ENCODE measurements at places on chromosomes 5 and 9. TPM values are rescaled to one million over a fixed set of nuclear protein-coding genes. Genes with fewer than 3 reads are reported as not detected.
A peak's percentile ranks its signal among the peaks of the same experiment; 100 is the strongest.

DNA sequence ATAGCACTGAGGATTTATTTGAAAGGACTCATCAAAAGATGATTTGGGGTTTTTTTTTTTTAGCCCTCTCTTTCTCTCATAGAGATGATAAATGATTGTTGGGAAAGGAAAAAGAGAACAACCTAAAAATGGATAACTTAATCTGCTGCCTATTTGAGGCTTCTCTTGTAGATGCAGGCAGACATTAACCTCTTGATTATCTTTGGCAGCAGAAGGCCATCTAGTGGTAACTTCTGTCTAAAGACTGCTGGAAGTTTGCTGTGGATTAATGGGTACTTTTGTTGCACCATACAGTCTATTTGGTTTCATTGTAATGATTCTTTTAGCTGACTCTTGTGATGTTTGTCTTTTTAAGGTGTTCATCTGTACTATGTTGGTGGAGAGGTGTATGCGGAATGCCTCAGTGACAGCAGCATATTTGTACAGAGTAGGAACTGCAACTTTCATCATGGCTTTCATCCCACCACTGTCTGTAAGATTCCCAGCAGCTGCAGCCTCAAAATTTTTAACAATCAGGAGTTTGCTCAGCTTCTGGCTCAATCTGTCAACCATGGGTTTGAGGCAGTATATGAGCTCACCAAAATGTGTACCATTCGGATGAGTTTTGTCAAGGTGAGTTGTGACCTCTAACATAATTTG lies 18.8 kb downstream of the SMIM32 start:
- no peak overlapping the region for H3K4me3 ChIP-seq
- H3K4me1 ChIP-seq = no peaks in the 10 kb centered on the region
- peaks cover 62% of the 10 kb centered on the region for H3K36me3 ChIP-seq

- no peak overlapping the region for H3K27ac ChIP-seq
- DNase-seq = no peak
- H3K4me3 ChIP-seq = no peak overlapping the region
- H3K4me1 ChIP-seq = peaks cover 30% of the 10 kb centered on the region
- no peaks in the 10 kb centered on the region for H3K36me3 ChIP-seq
Observed at GRCh38 chr9:99488131-99489059, 266.3 kb downstream of the SEC61B start.

- no peaks in the 10 kb centered on the region for H3K36me3 ChIP-seq
- no peak for DNase-seq
- H3K4me1 ChIP-seq = no peaks in the 10 kb centered on the region
- no peak overlapping the region for H3K4me3 ChIP-seq
Observed at GRCh38 chr9:8348756-8349155, 549.2 kb upstream of the DMAC1 start.

GRCh38 chr5:80355686-80356085 lies 35.9 kb downstream of the SPZ1 start:
- H3K4me3 ChIP-seq = no peak overlapping the region
- no peaks in the 10 kb centered on the region for H3K27me3 ChIP-seq
- no peaks in the 10 kb centered on the region for H3K4me1 ChIP-seq
- DNase-seq = no peak

DNA sequence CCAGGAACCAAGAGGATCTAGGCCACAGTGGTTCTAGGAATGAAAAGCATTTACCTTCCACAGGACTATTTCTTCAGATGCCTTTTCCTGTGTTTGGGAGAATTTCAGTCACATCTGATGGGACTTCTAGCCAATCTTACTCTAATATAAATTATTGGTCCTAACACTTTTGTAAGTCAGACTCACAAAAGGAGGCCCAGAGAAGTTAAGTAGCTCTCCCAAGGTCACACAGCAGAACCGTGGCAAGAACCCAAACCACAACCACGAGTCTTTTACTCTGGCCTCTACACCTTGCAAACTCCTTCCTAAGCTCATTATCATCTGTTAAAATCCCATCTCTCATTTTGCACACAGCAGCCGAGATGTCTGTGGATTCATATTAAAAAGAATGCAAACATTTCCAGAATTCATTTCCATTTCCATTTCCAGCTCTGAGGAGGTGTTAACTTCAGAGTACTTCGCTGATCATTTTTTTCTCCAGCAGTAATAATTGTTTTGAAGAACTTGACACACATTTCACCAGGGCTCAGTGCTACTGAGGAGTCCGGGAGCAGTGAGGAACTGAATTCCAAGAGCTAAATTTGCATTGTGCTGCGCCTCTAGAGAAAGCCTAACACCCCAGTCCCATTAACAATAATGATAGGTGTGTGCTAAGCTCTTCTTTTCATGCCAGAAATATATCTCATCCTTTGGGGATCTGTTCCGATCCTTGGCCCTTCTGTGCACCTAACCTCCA lies 168.1 kb downstream of the SEMA6A start:
- no peak overlapping the region for H3K4me3 ChIP-seq
- DNase-seq = no peak
- no peak overlapping the region for H3K27ac ChIP-seq
- no peaks in the 10 kb centered on the region for H3K4me1 ChIP-seq
- H3K36me3 ChIP-seq = peaks cover 20% of the 10 kb centered on the region

GRCh38 chr5:181159286-181160151 lies 12.1 kb downstream of the OR2V2 start:
- DNase-seq = peak; percentile 87
- peak overlapping the region; percentile 81 for H3K27ac ChIP-seq
- H3K36me3 ChIP-seq = no peaks in the 10 kb centered on the region
- peaks cover 10% of the 10 kb centered on the region for H3K27me3 ChIP-seq

- H3K4me3 ChIP-seq = no peak overlapping the region
- H3K27ac ChIP-seq = no peak overlapping the region
Observed at GRCh38 chr5:108481355-108481931, 99.5 kb upstream of the FBXL17 start.

- no peak for DNase-seq
- no peaks in the 10 kb centered on the region for H3K36me3 ChIP-seq
- H3K27ac ChIP-seq = no peak overlapping the region
- no peaks in the 10 kb centered on the region for H3K27me3 ChIP-seq
- H3K4me1 ChIP-seq = no peaks in the 10 kb centered on the region
Observed at GRCh38 chr5:9596824-9597223, 33.3 kb downstream of the TAS2R1 start.

- DNase-seq = no peak
- H3K27ac ChIP-seq = no peak overlapping the region
Observed at GRCh38 chr5:1885868-1886845, 3.4 kb upstream of the IRX4 start.

GRCh38 chr9:14888875-14889274 lies 21.4 kb downstream of the FREM1 start:
- no peak overlapping the region for H3K4me3 ChIP-seq
- no peaks in the 10 kb centered on the region for H3K36me3 ChIP-seq
- H3K4me1 ChIP-seq = no peaks in the 10 kb centered on the region
- DNase-seq = no peak

GRCh38 chr5:89572696-89573095 lies 689.7 kb upstream of the MEF2C start:
- no peak overlapping the region for H3K27ac ChIP-seq
- H3K4me1 ChIP-seq = no peaks in the 10 kb centered on the region
- no peak for DNase-seq
- H3K36me3 ChIP-seq = no peaks in the 10 kb centered on the region
- no peaks in the 10 kb centered on the region for H3K27me3 ChIP-seq
- H3K4me3 ChIP-seq = no peak overlapping the region

DNA sequence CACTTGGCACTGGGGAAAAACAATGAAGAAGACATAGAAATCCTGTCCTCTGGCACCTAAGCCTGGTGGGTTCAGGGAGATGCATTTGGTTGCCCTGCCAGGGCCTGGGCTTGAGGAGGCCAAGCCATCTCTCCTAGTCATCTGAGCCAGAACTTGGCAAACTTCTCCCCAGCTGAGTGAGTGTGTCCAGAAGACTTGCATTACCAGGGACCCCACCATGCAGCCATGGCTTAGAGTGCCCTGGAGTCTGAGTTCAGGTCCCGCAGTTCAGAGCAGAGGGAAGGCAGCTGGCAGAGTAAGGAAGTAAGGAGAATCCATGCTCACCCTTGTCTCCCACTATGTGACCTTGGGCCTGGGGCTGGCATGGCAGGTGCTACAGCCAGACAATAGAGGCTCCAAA lies 37.4 kb upstream of the FCN1 start:
- no peaks in the 10 kb centered on the region for H3K27me3 ChIP-seq
- no peak overlapping the region for H3K4me3 ChIP-seq
- DNase-seq = no peak
- no peaks in the 10 kb centered on the region for H3K4me1 ChIP-seq

GRCh38 chr5:169938439-169938838 lies 41.9 kb downstream of the INSYN2B start:
- DNase-seq = no peak
- peaks cover 22% of the 10 kb centered on the region for H3K4me1 ChIP-seq
- H3K4me3 ChIP-seq = no peak overlapping the region
- no peaks in the 10 kb centered on the region for H3K27me3 ChIP-seq
- H3K27ac ChIP-seq = no peak overlapping the region

DNA sequence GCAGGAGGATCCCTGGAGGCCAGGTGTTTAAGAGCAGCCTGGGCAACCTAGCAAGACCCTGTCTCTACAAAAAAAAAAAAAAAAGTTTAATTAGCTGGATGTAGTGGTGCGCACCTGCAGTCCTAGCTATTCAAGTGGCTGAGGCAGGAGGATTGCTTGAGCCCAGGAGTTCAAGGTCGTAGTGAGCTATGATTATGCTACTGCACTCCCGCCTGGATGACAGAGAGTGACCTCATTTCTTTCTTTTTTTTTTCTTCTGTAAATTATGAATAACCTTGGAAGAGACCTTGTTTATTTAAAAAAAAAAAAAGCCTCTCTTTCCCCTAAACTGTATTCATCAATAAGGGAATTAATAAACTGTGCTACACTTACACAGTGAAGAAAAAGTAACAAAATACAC lies 43.6 kb upstream of the SLC30A5 start:
- no peak overlapping the region for H3K27ac ChIP-seq
- H3K4me1 ChIP-seq = no peaks in the 10 kb centered on the region
- H3K36me3 ChIP-seq = no peaks in the 10 kb centered on the region
- H3K4me3 ChIP-seq = no peak overlapping the region

The GPR150 gene
- 0.60 TPM for total RNA-seq

The LHX6 gene
- total RNA-seq = not detected

The SAPCD2 gene
- 0.81 TPM for total RNA-seq

The HMCN2 gene
- not detected for total RNA-seq

The GRXCR2 gene
- total RNA-seq = not detected
